ENCODE measurements at places on chromosomes 6 and 20. TPM values are rescaled to one million over a fixed set of nuclear protein-coding genes. Genes with fewer than 3 reads are reported as not detected.

Gene TSHZ2
- total RNA-seq: not detected

Gene CPNE5
- 32.1 TPM for total RNA-seq

GRCh38 chr6:159443417-159443920 lies 249.6 kb downstream of the SOD2 start:
- DNase-seq: no peak

- no peak for DNase-seq
Observed at GRCh38 chr6:166169549-166170421, 2.1 kb upstream of the TBXT start.

GRCh38 chr6:85556992-85557668 lies 36.5 kb downstream of the SNX14 start:
- no peak for DNase-seq

Gene COX4I2
- not detected for total RNA-seq

Gene WASF1
- 20.9 TPM for total RNA-seq
